Right hindlimb (tissue), 1 donor: ENCODE measurements at places on chromosomes 5 and 9.

DNA sequence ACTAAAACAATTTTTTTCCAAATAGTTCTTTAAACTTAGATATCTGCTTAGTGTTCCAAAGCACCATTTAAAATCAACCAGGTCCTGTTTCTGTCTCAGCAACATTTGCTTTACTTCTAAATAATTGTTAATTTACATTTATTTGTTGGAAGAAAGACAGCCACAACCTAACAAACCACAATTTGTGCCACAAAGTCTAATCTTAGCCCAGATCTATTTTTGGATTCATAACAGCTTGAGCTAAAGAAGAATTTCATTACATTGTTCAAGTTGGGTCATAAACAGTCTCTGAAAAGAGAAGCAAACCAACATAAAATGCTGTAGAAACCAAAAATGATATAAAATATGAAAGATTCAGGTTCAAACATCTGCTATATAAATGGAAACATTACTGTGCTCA lies 24.4 kb downstream of the MLLT3 start:
- no peak for DNase-seq

GRCh38 chr5:158409507-158409906 lies 550.6 kb upstream of the CLINT1 start:
- no peak for DNase-seq

DNA sequence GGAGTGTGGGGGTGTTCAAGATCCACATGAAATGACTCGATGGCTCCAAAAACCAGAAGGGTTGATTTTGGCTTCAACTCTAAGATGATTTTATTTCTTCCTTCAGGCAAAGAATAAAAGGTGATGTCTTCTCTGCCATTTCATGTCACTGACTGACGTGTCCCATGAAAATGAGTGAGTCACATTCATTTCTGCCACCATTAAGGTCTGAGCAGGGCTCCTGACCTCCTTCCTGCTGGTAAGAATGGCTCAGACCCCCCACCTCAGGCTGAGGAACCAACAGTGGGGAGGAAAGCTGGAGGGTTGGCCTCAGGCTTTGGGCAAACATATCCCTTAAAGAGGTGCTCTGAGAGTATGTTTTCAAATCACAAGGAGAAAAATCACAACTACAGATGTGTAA lies 53.9 kb upstream of the ZNF354A start:
- no peak for DNase-seq

- DNase-seq: no peak
Measured at GRCh38 chr9:26439061-26439624, 453.5 kb downstream of the CAAP1 start.

- no peak for DNase-seq
Measured at GRCh38 chr5:43110606-43111170, 10.0 kb upstream of the ZNF131 start.

GRCh38 chr5:20041326-20042274 lies 53.6 kb upstream of the CDH18 start:
- DNase-seq: peak; percentile 27

DNA sequence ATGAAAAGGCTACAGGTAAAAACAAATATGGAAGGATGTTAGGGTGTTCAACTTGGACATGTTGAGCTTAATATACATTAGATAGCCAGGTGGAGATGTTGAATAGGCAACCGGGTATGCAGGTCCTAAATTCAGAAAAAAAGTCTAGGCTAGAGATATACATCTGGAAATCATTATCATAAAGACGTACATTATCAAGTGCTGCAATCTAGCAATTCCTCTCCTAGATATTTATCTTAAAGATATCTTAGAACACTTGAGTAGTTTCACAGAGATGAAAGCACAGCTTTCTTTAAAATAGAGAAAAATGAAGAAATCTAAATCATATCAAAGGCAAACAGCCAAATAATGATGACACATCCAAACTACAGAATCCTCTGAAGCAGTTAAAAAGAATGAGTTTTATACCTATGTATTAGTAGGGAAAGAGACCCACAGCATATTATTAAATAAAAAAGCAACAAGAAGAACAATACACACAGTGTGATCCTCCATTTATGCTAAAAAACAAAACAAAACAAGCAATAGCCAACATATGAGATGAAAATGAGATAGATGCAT lies 3.8 kb downstream of the NUDCD2 start:
- no peak for DNase-seq

GRCh38 chr5:17096952-17097695 lies 120.3 kb upstream of the BASP1 start:
- DNase-seq: no peak

DNA sequence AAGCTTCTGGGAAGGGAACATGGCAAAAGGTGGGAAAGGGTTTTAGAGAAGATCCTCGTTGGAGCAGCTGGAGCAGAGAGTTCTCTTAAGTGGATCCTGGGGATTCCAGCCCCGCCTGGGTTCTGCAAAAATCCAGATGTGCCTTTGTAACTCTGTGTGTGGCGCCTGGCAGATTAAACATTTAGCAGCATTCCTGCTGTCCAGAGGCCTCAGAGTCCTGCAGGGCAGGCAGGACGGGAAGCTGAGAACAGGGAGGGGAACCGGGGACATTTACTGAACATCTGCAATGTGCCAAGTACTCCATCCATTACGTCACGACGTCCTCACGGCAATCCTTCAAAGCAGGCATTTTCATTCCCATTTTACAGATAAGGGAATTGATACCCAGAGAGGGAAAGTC lies 6.0 kb downstream of the EIF4E1B start:
- no peak for DNase-seq

GRCh38 chr5:111929867-111930266 lies 172.9 kb upstream of the NREP start:
- no peak for DNase-seq

DNA sequence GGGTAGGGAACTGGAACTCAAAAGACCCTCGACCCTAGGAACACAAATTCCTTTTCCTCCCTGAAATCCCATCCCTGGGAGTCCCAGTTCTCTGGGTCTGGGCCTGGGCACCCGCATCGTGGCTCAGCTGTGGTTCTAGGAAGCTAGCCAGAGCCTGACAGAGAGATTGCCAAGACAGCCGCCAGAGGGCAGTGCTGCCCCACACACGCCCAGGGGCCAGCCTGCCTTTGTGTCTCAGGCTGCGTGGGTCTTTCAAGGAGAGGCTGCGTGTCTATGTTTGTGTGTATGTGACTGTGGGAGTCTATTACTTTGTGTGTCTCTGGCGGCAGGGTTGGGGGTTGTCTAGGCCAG lies 32.0 kb upstream of the TTLL11 start:
- peak; percentile 86 for DNase-seq

GRCh38 chr9:114894609-114895433 lies 35.6 kb downstream of the TNFSF8 start:
- DNase-seq: no peak

GRCh38 chr5:172283020-172283861 lies at the start of gene UBTD2:
Gene UBTD2 (minus strand): TSS chr5:172283764. CDS start chr5:172283665, 99 bp downstream.
- peak; percentile 92 for DNase-seq

GRCh38 chr9:34505370-34506120 lies 17.2 kb downstream of the ENHO start:
- DNase-seq: no peak

DNA sequence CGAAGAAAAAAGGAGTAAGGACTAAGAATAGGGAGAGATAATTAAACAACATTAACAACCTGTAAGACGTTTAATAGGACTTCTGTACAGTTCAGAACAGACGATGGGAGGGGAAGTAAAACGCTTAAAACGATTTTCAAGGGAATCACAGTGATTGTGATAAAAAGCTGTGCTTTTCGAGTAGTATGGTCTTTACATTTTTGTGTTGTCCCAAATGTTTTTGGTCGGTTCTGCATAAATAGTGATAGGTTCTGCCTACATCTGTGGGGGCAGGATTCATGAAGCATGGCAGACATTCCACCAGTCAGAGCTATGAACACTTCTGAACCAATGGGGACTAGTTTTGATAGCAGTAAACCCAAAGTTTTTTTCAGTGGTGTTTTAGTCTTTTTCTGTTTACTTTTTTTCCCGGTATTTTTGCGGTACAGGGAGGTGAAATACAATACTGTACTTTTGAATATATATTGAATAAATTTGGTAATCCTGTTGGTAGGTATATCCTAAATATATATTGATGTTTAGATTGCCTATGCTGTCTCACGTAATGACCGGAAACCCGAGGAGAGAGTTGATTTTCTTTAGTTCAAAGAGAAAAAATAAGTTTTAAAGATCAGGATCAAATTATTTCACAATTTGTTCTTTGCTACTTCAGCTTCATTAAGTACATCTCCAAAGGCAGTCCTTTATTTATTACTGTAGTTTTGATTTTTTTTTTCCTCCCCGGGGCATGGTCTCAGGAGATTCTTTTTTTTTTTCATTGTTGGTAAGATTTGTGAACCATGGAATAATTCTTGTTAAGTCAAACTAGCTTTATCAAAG lies 1.3 kb downstream of the ERBIN start:
- DNase-seq: peak; percentile 41

- peak; percentile 40 for DNase-seq
Measured at GRCh38 chr5:168334695-168335094, 43.2 kb downstream of the WWC1 start.

DNA sequence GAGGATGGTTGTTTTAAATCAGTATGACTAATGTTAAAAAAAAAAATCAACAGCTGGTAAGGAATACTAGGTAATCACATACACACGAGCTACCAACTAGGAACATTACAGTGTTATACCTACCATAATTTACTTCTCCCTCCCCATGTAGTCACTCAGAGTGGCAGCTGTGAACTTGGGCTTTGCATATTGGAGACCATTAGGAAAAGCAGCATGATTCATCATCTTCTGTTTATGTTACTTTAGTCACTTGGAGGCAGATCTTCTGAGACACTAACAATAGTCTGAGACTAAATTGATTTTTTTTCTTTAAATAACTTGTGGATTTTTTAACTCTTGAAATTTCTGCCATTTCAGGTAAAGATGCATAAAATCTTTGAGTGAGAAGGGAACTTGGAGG lies 141.5 kb upstream of the NR4A3 start:
- DNase-seq: no peak

GRCh38 chr9:126805554-126806262 lies 868 bp downstream of the ZBTB43 start:
- DNase-seq: peak; percentile 33

DNA sequence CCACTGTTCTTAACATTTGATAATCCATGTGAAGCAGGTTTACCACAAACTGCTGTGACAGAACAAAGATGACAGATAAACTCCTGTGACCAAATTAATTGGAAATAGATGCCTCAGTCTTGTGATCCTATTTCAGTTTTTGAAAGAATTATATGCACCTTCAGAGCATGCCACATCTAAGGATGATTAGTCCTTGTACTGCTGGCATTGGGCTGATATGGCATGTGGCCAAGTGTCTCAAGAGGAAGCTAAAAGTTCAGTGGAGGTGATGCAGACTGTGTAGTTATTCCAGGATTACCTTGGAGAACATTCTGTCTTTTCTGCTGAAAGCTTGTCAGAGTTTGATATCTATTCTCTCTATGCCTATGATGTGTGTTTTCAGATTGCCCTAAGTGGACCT lies 314.4 kb upstream of the EFNA5 start:
- DNase-seq: no peak

- no peak for DNase-seq
Measured at GRCh38 chr5:74490814-74491213, 149.7 kb downstream of the ENC1 start.

DNA sequence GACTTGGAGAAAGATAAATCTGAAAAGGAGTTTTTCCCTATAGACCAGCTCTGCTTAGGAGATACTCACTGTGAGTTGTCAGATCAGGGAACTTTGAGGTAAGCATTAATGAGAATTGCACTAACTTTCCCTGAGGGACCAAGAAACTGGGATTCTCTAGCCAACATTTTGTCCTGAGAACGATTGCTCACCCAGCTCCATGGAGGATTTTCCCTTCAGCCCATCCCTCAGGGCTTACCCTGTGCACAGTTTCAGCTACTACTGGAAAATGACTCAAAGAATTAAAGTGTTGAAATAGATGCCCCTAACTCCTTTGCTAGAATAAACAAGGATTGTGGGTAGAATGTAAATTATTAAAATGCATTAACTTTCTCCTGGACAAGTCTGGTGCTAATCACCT lies 237.2 kb upstream of the IL12B start:
- DNase-seq: no peak
